ENCODE measurements at places on chromosomes 13 and 19. TPM values are rescaled to one million over a fixed set of nuclear protein-coding genes. Genes with fewer than 3 reads are reported as not detected.

PALM gene
- total RNA-seq: not detected

VASP gene
- 72.1 TPM for total RNA-seq

FPR3 gene
- 1.3 TPM for total RNA-seq

IGFL1 gene
- not detected for total RNA-seq

GRK1 gene
- total RNA-seq: not detected

OR7D2 gene
- total RNA-seq: 0.11 TPM

- DNase-seq: no peak
Measured at GRCh38 chr19:43769256-43769655, 11.5 kb downstream of the KCNN4 start.

DNA sequence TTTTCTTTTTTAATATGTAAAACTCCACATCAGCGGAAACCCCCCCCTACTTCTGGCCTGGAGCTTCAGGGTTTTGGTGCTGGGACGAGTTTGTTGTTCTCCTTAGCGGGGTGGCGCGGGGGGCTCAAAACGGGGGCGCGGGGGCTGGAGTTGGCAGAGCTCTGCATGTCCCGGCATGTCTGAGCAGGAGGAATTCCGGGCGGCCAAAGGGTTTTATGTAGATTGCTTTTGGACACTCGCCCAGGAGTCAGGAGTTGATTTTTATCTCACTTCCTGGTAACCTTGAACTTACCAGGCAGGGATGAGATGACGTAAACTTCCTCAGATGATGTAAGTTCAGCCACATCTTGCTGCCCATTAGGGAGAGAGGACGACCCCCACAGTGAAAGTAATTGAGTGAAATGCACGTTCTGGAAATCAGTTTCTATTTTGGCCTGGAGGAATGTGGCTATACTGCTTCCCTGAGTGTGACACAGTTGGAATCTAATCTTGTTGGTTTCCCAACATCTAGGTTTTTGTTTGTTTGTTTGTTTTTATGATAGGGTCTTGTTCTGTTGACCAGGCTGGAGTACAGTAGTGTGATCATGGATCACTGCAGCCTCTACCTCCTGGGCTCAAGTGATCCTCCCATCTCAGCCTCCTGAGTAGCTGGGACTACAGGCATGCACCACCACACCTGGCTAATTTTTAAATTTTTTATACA, 21.0 kb upstream of the GDF15 start:
- no peak for DNase-seq

GRCh38 chr13:95480791-95481780, 71.4 kb upstream of the CLDN10 start:
- no peak for DNase-seq

- DNase-seq: no peak
Measured at GRCh38 chr19:56765137-56765536, 75.4 kb downstream of the PEG3 start.

GRCh38 chr13:39904959-39905358, 249.5 kb downstream of the COG6 start:
- no peak for DNase-seq

DNA sequence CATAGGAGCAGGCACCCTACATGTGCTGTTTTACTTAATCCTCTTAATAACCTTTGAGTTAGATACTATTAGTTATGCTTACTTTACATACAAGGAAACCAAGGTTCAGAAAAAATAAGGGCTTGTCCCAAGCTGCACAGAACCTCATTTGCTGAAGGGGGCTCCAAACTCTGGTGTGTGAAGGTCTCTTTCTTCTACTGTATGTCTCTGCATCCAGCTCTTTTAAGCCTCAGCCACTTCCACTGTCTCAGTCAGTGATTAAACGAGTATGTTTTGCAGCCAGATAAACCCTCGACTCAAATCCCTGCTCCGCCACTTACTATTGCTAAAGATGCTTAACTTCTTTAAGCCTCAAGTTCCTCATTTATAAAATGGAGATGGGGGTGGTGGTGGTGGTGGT, 112.4 kb upstream of the WASF3 start:
- DNase-seq: no peak

- DNase-seq: no peak
Measured at GRCh38 chr13:87003265-87003664, 667.9 kb upstream of the SLITRK5 start.

DNA sequence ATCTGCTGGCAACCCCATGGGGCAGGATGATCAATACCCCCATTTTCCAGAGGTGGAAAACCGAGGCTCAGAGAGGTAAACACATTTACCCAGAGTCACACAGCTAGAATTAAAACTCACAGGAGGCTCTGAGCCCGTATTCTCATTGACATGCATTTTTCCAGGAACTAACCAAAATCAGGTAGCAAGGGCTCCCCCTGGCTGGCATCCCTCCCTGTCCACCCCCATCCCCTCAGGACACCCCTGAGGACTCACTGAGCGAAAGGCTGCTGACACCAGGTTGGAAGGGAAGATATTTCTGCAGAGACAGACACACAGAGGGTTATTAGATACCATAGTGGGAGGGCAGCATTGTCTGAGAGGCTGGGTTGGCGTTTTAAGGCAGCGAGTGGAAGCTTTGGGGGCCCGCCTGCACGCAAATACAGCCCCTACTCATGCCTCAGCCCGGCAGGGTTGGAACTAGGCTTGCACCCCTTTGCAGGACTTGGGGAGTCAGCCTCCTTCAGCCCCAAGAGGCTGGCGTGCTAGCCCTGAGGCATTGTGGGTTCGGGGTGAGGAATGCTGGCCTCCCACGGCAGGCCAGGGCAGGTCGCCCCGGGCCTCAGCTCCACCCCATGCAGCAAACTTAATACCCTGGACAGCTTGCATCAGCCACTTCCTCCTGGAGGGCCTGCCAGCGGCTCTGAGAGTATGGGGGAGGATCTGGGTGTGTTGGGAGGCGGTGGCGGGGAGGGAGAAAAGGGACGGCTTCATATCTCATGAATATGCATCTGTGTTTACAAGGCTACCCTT, 3.9 kb downstream of the SLC1A5 start:
- DNase-seq: no peak

- no peak for DNase-seq
Measured at GRCh38 chr13:20391597-20392452, 133.8 kb downstream of the CRYL1 start.

DNA sequence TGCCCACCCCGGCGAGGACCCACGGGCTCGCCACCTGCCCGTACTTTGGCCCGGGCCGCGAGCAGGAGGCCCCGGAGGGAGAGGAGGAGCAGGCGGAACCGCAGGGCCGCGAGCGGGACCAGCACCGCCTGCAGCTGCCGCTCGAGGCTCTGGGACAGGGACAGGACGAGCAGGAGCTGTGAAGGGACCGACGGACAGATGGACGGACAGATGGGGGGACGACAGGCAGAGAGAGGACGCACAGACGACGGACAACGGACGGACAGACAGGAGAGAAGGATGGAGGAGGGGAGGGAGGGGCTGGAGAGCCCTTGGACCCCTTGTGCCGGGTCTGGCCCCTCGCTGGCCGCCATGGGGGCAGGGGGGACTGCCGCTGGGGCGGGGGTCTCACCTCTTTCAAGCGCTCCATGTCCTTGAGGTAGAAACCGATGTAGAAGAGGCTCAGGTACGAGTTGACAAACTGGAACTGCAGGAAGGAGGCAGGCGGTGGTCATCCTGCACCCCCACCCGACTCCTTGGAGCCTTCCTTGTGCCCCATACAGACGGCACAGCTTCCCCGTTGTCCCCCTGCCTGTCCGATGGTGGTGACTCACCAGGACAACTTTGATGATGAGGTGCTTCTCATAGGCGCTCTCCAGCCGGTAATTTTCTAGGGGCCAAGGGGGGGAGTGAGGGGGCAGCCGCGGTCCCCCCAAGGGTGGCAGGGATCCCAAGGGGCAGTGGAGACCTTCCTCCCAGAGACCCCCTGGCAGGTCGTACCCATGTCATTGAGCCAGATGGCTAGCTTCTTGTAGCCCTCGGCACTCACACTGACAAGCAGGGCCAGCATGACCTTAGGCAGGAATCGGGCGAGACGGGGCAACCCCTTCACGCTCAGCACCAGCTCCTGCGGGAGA, 5.0 kb downstream of the ANO8 start:
- DNase-seq: no peak

DNA sequence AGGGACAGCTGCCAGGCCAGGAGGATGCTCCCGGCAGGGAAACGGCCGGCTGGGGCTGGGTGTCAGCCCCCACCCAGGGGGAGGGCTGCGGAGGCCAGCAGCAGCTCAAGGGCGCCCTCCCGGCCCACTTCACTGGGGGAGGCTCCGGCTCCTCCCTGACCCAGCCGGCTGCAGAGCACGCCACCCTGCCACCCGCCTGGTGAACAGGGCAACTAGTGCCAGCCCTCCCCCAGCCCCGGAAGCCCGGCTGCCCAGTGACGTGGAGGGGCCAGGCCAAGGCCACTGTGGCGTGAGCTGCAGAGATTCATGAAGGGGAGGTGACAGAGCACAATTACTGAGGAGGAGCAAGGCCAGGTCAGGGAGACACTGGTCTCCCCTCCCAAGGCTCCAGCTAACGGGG, 14.7 kb downstream of the REXO1 start:
- DNase-seq: no peak

GRCh38 chr19:55663846-55664536, 9.2 kb downstream of the U2AF2 start:
- no peak for DNase-seq

DNA sequence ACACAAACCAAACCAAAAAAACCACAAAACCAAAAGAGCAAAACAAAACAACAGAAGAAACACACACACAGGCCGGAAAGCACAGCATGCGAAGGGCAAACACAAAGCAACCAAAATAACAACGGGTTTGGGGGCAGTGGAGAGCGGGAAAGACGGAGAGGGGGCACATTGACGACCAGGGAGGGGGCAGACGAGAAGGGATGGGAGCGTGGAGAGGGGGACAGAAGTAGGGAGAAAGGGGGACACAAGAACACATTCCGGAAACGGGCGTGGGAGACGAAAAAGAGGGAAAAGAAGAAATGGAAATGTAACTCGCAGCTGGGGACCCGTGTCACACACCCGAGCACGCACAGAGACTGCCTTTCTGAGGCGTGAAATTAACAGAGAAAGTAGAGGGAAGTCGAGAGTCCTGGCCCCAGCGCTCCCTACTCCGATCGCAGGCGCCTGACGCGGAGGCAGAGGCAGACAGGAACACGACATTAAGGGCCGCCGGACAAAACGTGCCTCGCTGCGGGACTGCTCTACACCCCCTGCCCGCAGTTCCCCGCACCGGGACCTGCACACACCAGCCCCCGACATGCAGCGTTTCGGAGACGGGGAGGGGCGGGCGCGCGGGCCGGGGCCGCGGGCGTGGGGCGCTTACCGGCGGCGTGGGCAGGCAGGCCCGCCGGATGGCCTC, 652 bp downstream of the POU4F1 start:
- no peak for DNase-seq

- DNase-seq: no peak
Measured at GRCh38 chr13:59277106-59277505, 886.6 kb downstream of the DIAPH3 start.

DNA sequence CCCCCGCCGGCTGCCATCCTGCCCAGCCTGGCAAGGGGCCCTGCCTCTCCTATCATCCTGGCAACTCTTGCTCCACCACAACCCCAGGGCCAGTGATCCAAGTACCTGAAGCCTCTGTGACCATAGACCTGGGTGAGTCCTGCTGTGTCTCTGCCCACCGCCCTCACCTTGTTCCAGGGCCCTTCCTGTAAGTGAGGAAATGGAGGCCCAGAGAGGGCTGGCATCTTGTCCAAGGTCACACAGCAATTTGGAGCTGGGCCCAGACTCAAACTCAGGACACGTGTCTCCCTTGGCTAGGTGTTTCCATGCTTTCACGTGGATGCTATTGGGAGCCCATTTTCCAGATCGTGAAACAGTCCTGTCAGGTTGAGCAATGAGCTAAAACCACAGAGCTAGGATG, 3.7 kb downstream of the CREB3L3 start:
- DNase-seq: no peak

GRCh38 chr13:110471156-110471832, 90.2 kb downstream of the RAB20 start:
- no peak for DNase-seq

Measured in naive thymus-derived CD8-positive, alpha-beta T cell (primary cell).